ENCODE measurements at places on chromosomes 3 and 15.

DNA sequence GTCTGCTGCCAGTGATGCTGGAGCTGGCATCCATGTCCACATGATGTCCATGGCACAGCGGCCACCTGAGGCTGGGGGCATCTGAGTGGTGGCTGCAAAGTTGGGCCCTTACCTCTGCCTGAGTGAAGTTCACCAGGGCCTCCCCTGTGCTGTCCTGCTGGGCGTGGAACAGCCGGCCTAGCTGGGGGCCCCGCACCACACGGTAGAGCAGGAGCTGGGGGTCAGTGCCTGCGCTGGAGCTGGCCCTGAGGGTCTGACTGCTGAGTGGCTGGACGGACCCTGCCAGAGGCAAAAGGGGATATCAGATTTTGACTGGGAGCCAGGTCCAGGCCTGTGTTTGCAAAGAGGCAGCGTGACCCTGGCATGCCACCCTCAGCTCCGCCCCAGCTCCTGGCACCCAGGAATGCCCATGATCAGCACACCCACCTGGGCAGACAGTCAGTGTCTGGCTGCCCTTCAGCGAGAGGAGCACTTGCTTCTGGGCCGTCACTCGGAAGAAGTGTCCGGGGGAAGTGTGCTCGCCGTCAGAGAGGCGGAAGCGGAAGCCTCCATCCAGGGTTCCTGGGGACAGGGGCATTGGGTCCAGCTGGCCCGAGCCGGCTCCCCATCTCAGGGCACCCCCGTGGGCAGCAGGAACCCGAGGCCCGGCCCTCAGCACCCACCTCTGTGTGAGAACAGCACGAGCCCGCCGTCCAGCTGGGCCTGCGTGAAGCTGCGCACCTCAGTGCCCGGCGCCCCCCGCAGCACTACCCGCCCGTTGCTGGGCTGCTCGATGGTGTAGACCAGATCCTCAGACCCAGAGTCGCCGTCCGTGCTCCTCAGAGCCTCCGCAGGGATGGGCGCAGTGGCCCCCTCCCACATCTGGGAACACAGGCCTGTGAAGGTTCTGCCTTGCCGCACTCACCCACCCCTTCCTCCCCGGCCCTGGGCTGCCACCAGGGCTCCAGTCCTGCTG lies 30.2 kb downstream of the CSPG4 start:
- DNase-seq, result no peak

GRCh38 chr15:57732526-57733331 lies 26.2 kb downstream of the POLR2M start:
- DNase-seq, result peak; percentile 69

DNA sequence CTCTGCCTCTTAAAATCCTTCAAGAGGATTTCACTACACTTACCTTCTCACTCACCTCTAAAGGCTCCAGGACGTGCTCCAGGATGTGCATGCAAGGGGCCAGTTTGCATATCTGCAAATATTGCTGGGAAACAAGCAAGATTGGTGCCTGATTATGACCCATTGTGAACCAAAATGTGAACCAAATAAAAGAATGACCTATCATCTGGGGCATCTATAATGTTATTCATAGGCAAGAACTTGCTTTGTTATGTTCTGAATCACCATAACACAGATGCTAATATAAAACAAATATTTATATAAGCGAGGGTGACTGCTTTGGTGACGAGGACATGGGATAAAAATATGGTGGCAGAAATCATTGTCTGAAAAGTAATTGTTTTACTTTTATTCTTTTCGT lies 5.5 kb downstream of the IL12A start:
- no peak for DNase-seq

- no peak for DNase-seq
These were observed 16.8 kb upstream of the CRBN start for GRCh38 chr3:3196148-3196861.

- no peak for DNase-seq
These were observed 527.4 kb downstream of the SI start for GRCh38 chr3:164550857-164551256.

GRCh38 chr3:127000119-127000518 lies 17.2 kb downstream of the PLXNA1 start:
- no peak for DNase-seq

DNA sequence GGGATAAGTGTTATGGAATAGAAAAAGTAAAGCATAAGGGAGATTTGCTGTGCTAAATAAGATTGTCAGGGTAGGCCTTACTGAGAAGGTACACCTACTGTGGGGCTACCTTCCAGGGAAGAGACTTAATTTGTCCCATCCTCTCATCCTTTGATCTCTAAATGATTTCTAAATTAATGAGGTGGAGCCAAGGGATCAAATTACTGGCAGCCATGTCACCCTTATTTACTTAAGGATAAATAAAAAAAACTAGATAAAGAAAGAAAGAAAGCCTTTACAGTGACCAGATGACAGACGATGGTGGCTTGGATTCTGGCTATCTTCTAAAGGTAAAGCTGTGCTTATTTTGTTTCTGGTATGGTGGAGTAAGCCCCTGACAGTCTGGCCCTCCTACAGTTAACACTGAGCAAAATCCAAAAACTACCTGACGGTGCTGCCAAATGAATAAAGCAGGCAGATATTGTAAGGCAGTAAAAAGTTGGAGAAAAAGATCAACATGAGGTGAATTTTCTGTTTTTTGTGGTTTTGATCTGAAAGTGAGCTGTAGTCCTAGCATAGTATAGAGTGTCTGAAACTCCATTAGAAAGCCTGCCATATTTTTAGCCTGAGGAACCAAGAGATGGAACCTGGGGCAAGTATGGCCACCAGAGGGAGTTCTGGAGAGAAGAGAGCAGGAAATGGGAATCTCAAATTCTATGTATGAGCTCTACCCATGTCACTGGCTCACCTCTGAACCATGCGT lies 285.1 kb upstream of the MANF start:
- peak; percentile 39 for DNase-seq

DNA sequence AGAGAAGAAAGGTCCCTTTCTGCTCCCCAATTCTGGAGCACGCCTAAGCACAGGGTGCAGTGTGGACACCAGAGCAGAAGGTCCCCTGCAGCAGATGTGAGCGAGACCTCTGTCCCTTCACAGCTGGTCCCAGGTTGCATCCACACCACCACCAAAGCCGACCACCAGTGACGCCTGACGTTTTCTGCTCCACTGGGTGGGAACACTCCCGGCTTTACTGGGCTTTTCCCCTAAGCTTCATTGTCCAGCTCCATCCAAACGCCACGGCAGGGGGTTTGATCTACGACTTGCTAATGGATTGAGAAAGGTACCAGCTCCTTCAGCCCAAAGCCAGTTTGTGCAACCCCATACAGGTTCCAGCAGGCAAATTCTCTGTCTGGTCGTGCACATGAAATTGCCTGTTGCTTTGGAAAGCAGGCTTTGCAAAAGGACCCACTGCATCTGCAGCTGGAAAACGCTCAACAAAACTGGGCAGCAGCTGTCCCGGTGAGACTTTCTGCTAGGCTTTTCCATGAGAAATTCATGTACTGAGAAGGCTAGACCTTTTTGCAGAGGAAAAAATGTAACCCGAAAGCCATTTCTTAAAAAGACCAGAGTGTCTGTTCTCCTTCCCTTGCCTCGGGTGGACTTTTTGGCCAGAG lies 31.1 kb downstream of the ADAMTS17 start:
- no peak for DNase-seq

GRCh38 chr3:37190667-37191066 lies 16.3 kb upstream of the LRRFIP2 start:
- no peak for DNase-seq

DNA sequence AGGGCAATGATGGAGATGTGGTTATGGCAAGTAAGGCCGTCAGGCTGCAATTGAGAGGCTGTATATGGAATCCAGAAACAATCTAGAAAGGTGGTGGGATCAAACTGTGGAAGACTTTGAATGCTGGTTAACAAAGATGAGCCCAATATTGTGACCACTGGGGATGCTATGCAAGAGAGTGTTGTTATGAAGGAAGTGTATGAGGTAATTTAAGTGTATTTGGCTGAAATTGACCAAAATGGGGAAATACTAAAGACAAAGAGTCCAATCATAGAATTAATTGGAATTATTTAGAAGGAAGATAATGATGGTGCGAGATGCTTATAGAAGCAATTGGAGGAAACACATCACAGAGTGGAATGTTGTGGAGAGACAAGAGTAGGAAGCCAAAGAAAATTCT lies 24.5 kb downstream of the BTLA start:
- DNase-seq, result no peak

DNA sequence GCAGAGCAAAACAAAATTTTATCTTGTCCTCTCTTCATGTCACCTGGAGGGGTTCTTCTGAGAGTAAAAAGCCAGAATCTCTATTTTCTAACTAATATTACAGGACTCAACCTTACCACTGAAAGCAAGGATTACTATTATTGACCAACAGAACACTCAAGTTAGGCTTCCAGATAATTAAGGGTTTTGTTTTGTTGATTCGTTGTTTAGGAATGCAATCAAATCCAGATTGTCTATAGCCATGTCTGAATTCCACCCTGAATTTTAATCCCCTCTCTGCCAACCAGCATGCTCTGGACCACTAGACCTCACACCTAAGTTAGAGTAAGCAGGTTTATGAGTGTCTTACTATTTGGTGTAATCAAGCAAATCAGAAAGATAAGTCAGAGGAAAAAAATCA lies 90.7 kb downstream of the PEAK1 start:
- DNase-seq, result no peak

GRCh38 chr3:20288050-20288449 lies 102.0 kb upstream of the SGO1 start:
- DNase-seq, result no peak

- no peak for DNase-seq
These were observed 47.8 kb upstream of the CGNL1 start for GRCh38 chr15:57328479-57328878.

- no peak for DNase-seq
These were observed 28.5 kb upstream of the LCTL start for GRCh38 chr15:66594344-66594743.

DNA sequence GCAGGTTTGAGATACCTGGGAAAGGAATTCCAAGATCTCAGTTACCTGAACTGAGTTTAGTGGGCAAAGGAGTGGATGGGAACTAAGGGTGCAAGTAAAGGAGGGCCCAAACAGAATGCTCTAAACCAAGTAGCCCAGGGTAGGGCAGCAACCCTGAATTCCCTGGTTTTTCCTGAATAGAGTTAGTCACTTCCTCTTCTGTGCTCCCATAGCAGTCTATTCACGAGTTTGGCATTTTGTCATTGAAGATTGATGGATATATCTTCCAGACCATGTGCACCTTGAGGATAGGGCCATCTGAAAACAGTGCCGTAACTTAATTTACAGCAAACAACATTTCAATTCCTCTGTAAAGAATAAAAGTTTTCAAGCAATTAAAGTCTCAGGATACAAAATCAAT lies 18.5 kb upstream of the PTX3 start:
- DNase-seq, result peak; percentile 85

DNA sequence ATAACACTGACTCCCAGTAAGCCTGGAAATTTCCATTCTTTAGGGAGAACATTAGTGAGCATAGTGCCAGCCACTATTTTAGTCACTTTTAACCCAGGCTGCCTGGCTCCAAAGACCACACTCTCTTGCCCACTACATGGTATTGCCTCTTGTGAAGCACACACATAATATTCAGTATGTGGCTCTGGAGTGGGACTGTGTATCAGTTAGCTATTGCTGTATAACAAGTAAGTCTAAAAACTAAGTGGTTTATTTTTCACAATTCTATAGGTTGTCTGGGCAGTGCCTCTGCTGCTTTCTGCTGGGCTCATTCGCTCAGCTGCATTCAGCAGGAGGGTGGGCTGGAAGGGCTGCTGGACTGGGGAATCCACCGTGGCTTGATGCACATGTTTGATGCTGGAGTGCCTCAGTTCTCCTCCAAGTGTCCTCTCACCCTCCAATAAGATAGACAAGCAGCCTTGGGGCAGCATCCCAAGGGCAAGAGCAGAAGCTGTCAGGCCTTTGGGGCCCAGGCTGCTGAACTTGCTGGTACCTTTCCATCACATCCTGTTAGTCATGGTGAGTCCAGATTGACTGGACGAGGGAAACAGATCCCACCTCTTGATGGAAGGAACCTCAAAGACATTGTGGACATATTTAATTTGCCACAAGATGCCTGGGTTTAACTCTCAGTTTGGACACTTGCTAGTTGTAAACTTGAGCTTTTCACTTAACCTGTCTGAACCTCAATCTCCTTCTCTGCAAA lies 66.6 kb upstream of the TLE3 start:
- DNase-seq, result no peak

DNA sequence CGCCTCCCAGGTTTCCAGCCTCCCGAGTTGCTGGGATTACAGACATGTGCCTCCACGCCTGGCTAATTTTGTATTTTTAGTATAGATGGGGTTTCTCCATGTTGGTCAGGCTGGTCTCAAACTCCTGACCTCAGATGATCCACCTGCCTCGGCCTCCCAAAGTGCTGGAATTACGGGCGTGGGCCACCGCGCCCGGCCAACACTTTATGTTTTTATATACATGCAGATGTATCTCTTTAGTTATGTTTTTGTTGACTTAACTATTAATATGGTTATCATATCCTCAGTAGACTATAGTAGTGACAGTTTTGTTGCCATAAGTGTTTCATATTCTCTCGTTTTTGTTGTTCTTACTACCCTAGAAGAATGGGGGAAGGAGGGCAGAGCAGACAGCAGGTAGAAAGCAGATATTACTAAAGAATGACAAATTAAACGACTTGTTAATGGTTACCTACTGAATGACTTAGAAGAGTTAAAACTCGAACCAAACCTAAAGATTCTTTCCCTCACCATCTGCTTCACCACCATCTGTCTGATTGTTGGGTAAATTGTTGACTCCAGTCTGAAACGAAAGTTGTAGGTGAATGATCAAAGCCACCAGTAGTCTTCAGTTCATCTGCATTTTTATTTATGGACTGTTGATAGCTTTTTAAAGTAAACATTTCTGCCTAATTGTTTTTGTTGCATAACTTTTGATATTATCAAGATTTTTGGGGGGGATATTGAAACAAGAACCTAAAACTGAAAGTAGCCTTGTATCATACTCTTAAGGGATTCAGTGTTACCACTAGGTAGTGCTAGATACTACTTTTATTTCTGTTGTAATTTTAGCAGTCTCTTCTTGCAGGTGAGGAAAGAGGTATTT lies 89.3 kb downstream of the RASA2 start:
- no peak for DNase-seq

DNA sequence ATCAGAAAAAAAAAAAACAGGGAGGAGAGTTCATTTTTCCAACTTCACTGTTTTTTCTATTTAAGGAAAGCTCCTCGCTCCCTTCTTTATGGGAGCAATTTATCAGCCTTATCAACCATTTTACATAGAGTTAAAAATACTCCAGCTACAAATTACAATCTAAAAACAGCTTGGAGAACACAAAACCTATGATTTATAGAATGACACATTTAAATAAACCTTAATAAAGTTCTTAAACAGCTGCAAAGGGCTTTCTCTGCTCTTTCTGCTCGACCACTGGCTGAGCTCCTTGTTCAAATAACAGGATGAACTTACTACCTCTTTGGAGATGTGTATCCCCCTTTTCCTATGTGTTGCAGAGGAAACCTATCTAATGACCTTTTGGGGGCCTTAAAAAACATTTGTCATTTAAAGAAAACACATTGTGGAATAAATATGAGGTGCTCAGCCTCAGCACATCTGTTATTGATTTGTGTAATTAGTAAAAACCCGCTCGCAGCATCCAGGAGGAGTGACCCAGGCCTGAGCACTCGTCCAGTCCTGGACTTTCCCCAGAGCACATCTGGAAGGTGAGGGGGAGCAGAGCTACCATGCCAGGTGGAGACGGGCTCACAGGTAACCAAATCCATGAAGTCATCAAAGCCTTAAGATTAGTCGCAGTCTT lies 231.2 kb downstream of the ATP8B4 start:
- DNase-seq, result no peak

- DNase-seq, result no peak
These were observed 22.0 kb downstream of the SST start for GRCh38 chr3:187648177-187648576.

GRCh38 chr3:45477041-45477725 lies 88.8 kb downstream of the LARS2 start:
- DNase-seq, result no peak

Measured in kidney capillary endothelial cell (primary cell).